ENCODE measurements at places on chromosomes 11 and 22.

GRCh38 chr11:79720115-79720514, 279.3 kb upstream of the TENM4 start:
- DNase-seq, result no peak

DNA sequence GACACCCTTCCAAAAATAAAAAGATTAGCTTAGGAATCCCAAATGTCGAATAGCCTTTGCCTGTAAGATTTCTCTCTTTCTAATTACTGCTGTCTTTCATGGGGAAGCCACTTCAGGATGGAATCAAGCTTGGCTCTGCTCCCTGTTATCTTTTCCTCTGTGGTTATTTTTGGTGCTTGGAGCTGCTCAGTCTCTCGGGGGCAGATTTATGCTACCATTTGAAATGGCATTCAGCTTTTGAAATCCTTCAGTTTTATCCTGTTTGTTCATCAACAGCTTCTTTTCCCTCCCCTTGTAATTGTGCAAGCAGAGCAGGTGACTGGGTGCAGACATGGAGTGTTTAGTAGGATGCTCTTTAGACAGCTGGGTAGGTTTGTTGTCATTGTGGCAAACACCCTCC, 111.0 kb downstream of the DBX1 start:
- DNase-seq, result no peak

GRCh38 chr22:37162221-37163095, 12.7 kb upstream of the IL2RB start:
- peak; percentile 19 for DNase-seq

DNA sequence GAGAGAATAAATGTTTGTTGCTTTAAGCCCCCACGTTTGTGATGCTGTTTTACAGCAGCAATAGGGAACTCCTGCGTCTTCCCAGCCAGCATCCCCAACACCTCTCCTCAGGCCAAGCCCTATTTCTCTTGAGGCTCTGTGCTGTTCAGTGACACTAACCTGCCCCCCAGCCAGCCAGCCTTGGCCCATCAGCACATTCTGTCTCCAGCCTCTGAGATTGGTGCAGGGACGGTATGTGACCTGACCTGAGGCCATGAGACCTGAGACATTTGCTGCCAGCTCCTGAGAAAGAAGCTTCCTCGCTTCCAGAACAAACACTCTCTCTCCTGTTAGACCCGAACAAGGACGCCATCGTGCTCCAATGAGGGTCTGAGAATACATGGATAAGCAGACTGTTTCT, 38.5 kb upstream of the SLC35C1 start:
- no peak for DNase-seq

GRCh38 chr11:115126515-115127208, 377.6 kb downstream of the CADM1 start:
- DNase-seq, result no peak

GRCh38 chr22:22400964-22401363, 107.6 kb downstream of the ZNF280B start:
- DNase-seq, result no peak

GRCh38 chr22:46538814-46539160, 1.4 kb upstream of the CELSR1 start:
- no peak for DNase-seq

DNA sequence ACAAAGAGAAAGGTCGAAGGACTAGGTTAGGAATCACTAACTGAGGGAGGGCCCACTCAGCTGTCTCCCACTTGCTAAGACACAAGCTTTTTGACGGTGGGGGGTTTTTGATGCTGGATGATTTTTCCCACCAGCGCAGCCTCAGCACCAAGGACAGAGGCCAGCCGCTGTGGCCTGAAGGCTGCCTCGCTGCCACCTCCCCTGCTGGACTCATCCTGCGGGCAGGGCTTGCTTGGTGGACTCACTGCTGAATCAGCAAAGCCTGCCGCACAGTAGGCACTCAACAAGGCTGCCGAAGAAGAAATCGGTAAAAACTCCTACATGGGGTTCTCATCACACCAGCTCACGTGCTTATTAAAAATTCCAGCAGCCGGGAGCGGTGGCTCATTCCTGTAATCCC, 2.6 kb downstream of the ALG12 start:
- DNase-seq, result no peak

DNA sequence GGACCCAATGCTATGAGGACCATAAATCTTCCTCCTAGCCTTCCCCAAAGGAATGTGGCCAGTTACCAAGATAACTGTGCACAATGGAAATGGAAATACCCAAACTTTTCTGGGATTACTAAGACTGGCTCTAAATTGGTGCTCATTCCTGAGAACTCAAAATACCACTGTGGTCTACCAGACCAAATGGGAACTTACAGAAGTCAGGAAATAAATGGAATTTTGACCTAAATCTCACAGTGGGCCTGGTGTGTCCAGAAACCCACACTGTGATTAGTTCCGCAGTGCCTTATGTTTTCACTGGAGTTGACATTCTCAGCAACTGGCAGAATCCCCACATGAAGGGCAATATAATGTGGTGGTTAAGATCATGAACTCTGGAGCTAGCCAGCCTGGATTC, 99.4 kb upstream of the ZC3H12C start:
- DNase-seq, result no peak

GRCh38 chr22:22666307-22667091, 22.1 kb downstream of the GGTLC2 start:
- no peak for DNase-seq

- no peak for DNase-seq
Measured at GRCh38 chr11:66912911-66913310, 45.3 kb downstream of the PC start.

- peak; percentile 41 for DNase-seq
Measured at GRCh38 chr11:59186130-59186594, 14.2 kb downstream of the DTX4 start.

DNA sequence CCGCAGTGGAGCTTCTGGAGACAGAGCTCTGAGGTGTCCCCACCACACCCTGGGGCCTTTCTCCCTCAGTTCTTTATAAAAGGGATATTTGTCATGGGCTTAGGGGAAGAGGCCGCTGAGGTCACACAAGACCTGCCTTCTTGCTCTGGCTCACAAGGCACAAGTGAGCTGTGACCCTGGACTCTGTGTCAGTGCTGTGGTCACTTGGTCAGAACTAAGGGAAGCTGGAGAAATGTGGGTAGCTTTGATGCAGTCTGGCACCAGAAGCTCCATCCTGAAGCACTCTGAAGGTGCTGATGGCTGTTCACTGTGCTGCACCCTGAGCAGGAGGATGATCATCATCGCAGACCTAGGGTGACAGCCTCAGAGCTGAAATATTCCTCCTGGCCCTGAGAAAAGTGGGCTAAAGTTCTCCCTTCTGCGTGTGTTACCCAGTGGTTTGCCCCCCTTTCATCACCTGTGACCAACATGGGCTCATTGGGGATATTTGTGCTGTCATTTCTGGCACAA, 28.1 kb upstream of the VPREB1 start:
- DNase-seq, result no peak

Data from effector CD8-positive, alpha-beta T cell (primary cell).